Common myeloid progenitor, CD34-positive (primary cell): ENCODE measurements at places on chromosomes 16 and 17.
A peak's percentile ranks its signal among the peaks of the same experiment; 100 is the strongest.

DNA sequence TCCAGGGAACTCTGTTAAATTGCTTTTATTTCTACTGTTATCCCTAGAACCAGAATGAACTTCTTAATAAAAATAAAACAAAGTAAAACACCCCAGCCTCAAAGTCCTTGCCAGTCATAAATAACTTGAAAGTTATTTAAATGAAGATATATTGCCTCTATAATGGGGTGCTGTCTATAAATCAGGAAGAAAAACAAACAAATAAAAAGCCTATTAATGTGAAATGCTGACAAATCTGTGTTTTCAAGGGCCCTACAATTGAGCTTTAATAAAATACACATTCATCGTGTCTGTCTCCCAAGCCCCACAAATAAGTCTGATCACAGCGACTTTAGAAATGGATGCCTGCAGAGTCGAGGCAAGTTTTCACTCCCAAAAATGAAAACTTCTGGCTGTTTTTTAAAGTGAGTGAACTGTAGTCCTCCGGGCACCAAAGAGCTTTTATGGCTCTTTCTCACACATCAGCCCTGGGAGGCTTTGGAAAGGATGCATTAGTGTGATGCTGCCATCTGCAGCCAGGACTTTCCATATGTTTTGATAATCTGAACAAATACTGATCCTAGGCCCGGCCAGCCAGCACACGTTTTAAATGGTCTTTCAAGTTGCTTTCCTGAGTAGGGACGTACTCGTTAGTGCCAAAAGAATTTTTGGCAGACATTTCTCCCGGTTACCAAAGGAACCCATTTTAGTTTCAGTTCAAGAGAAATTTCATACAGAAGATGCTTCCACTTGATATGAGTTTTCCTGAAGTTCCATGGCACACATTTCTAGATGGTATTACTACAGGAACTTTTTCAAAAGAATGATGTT lies 16.3 kb downstream of the NACA2 start:
- peak; percentile 6 for DNase-seq

DNA sequence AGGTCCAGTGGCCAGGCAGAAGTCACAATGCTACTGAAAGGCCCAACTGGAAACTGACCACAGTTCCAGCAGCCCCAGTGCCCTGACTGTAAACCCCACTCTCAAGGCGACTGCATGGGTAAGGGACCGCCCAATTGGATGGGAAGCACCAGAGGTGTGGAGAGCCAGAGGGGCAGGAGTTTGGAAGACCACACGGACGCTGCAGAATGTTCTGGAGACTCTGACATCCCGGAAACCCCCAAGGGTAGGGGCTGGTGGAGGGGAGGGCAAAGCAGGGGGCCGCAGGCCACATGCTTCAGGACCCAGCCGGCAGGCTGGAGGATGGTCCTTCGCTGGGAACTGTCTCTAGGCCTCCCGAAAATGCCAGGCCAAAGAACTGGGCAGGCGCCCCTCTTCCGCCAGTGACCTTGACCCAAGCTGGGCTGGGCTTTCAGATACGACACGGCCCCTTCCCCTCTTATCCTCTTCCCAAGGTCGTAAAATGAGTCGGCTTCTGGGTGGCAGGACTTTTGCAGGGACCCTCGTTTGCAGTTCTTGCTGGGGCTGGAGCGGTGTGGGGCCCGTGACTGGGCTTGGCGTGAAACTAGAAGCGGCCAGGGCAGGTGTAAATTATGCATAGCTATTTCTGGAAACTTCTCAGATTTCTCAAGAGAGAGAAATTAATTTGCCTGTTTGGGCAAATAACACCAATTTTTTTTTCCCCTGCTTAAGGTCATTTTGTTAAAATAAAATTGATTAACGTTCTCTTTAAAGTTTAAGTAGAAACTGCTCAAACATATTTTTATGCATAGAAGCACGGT lies 110.2 kb downstream of the C16orf78 start:
- no peak for DNase-seq

DNA sequence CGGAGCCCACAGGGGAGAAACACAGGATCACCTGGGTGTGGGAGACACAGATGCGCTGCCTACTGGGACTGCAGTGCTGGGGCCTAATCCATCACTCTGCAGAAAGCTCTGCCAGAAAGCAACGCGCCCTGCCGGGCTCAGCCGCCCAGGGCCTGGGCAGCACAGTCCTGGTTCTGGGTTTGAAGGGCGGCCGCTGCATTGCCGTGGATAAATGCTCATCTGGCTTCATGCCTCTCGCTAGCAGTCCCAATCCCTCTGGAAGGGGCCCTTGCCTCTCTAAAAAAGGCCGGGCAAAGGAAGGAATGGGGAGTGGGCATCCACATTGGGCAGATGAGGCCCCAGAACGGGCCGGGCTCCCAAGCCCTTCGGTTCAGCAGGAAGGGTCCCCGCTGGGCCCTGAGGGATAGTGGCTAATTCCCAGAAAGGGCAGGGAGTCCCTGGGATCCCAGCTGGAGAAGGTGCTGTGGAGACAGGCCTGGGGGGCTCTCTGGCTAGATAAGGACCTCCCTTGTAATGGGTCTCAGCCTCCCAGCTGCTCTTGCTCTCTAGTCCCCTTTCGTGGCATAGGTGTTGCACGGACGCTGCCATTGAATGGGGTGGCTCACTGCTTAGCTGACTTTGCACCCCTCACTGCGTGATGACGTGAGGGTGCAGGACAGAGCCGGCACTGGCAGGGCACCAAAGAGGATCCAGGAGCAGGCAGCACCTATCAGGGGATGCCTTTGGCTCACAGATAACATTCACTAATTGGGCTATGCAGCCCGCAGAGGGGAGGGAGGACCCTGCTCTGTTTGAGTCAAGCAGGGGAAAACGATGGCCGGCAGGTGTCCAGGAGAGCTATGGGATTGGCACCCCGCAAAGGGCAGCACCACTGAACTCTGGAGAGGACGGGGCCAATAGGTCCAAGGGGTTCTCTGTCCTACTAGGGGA lies 88.6 kb downstream of the PGS1 start:
- DNase-seq: no peak

- no peak for DNase-seq
These were observed 32.2 kb downstream of the SDK2 start for GRCh38 chr17:73612031-73612472.
